Right atrium auricular region (tissue), 2 donors: ENCODE measurements at places on chromosomes 7 and 10. TPM values are rescaled to one million over a fixed set of nuclear protein-coding genes. Genes with fewer than 3 reads are reported as not detected.

Gene ASB13
- 10.5 TPM for total RNA-seq

Gene CYP3A5
- total RNA-seq: 1.2 TPM

GRCh38 chr10:19290770-19291169, 242.2 kb downstream of the MALRD1 start:
- no peaks in the 10 kb centered on the region for H3K36me3 ChIP-seq
- no peaks in the 10 kb centered on the region for H3K27me3 ChIP-seq
- H3K27ac ChIP-seq: no peak overlapping the region
- no peaks in the 10 kb centered on the region for H3K4me1 ChIP-seq
- no peak for DNase-seq

DNA sequence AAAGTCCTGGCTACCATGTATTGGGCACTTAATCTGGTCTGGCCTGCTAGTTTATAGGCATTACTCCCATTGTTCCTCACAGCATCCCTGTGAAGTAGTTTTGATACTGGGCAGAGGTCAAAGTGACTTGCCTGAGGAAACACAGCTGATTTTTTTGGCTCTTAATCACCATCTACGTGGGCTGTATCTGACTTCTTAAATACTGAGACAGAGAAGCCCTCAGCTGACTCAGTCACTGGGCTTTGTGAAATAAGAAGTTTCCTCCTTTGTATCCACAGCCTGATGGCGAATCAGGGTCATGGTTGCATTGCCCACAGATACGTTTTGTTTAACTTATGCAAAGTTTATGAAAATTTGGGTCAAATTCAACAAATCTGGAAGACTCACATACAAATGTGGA, 13.2 kb downstream of the TACR2 start:
- H3K27ac ChIP-seq: no peak overlapping the region
- peaks cover 37% of the 10 kb centered on the region for H3K36me3 ChIP-seq
- peaks cover 53% of the 10 kb centered on the region for H3K4me1 ChIP-seq
- H3K4me3 ChIP-seq: no peak overlapping the region

GRCh38 chr7:112238852-112239610, 32.5 kb downstream of the ZNF277 start:
- H3K27me3 ChIP-seq: no peaks in the 10 kb centered on the region
- no peaks in the 10 kb centered on the region for H3K4me1 ChIP-seq
- no peak overlapping the region for H3K27ac ChIP-seq
- no peak overlapping the region for H3K4me3 ChIP-seq
- H3K36me3 ChIP-seq: no peaks in the 10 kb centered on the region
- no peak for DNase-seq

DNA sequence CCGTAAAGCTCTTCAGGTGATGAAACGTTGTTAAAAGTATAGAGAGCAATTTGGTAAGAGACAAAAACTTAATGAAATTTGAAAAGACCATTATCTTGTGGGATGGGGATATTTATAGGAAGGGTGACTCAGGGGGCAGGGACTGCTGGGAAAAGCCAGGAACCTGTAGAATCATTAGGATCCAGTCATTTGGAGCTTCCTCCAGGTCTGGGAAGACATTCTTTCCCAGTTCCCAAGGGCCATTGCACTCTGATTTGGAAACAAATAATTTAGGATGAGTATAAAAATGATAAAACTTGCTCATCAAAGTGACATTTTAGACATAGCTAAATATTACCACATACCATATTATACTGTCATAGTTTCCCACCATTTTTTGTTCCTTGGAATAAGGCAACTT, 143.9 kb downstream of the PFKFB3 start:
- no peaks in the 10 kb centered on the region for H3K36me3 ChIP-seq
- H3K4me1 ChIP-seq: peaks cover 6% of the 10 kb centered on the region
- H3K27me3 ChIP-seq: no peaks in the 10 kb centered on the region
- H3K4me3 ChIP-seq: no peak overlapping the region

- H3K36me3 ChIP-seq: no peaks in the 10 kb centered on the region
- H3K27me3 ChIP-seq: no peaks in the 10 kb centered on the region
- H3K27ac ChIP-seq: no peak overlapping the region
- no peaks in the 10 kb centered on the region for H3K4me1 ChIP-seq
- no peak overlapping the region for H3K4me3 ChIP-seq
- no peak for DNase-seq
Observed at GRCh38 chr7:41097501-41097900, 605.4 kb downstream of the INHBA start.

DNA sequence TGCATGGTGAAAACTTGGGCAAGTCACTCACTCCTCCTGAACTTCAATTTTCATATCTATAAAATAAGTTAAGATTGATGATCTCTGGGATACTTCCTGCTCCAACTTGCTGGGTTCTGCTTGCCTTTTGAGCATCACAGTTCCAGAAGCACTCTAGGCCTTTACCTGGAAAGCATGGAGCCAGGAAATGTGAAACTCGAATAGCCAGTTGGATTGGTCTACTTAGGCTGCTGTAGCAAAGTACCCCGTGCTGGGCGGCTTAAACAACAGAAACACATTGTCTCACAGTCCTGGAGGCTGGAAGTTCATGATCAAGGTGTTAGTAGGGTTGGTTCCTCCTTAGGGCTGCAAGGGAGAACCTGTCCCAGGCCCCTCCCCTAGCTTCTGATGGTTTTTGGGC, 64.5 kb downstream of the NAMPT start:
- DNase-seq: no peak
- peaks cover 51% of the 10 kb centered on the region for H3K4me1 ChIP-seq
- no peak overlapping the region for H3K4me3 ChIP-seq
- no peaks in the 10 kb centered on the region for H3K27me3 ChIP-seq

DNA sequence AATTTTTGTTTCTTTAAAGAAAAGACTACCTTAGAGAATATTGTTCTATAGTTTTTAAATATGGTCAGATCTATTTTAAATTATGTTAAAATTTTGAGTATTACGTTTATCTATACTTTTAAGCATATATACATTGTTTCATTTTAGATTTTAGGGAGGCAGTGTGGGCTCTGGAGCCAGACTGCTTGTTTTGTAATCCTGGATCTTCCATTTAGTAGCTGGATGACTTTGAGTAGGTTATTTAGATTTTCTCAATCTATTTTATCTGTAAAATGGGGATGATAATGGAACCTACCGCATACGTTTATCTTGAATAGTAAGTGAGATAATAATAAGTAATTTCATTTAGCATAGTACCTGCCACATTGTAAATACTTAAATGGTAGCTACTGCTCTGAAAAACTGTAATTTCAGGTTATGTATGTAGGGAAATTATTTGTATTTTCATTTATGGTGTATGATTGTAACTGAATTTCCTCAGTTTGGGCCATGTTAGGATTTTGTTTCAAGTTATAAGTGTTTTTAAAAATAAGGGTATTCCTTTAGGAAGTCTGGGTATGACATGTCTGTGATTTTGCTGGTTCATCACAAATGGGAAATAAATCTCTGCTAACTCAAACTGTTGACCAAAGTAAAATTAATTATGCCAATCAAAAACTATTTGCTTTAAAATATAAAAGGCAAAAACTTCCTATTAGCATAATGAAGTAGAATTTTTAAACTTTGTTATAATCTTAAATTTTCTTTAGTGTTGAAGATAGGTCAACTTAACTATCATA, 6.5 kb downstream of the PTEN start:
- peak overlapping the region; percentile 97 for H3K27ac ChIP-seq
- peaks cover 50% of the 10 kb centered on the region for H3K4me1 ChIP-seq
- no peaks in the 10 kb centered on the region for H3K36me3 ChIP-seq
- DNase-seq: no peak
- H3K4me3 ChIP-seq: no peak overlapping the region
